Hematopoietic multipotent progenitor cell treated with erythropoietin and hydrocortisone succinate and interleukin-3 and kit ligand, for 15 days (in vitro differentiated cells): ENCODE measurements at places on chromosomes 13 and 19.

DNA sequence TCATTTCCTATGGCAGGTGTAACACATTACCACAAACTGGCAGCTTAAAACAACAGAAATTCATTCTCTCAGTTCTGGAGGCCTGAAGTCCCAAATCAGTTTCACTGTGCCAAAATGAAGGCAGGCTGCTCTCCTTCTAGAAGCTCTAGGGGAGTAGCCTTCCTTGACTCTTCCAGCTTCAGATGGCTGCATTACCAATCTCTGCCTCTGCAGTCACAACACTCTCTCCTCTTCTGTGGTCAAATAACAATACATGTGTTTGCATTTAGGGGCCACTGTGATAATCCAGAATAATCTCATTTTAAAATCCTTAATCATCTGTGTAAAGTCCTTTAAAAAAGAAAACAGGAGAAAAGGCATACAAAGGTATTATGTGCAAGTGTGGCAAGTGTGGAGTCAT is 7.8 kb downstream of the DIAPH3 start:
- no peak for DNase-seq

- no peak for DNase-seq
These were observed 28.1 kb upstream of the KIR3DL3 start for GRCh38 chr19:54696117-54696548.

- DNase-seq = no peak
These were observed 65.6 kb downstream of the MCF2L start for GRCh38 chr13:113034451-113035212.

DNA sequence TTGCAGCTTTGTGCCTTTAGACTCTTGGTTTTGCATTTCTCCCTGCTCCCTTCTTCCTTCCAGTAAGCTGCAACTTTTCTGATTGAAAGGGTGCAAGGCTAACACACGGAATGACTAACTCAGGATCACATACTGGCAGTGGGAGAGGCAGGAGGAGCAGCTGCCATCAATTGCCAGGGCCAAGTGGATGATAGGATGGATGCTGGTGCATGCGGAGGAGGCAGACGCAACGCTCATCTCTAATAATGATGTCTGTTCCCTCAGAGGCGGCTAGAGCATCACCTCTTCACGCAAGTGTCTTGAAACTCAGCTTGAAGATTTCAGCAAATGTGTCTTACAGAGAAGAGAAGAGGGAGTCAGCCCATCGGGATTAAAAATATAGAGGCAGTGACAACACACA is 49.5 kb upstream of the TPM4 start:
- DNase-seq = no peak

DNA sequence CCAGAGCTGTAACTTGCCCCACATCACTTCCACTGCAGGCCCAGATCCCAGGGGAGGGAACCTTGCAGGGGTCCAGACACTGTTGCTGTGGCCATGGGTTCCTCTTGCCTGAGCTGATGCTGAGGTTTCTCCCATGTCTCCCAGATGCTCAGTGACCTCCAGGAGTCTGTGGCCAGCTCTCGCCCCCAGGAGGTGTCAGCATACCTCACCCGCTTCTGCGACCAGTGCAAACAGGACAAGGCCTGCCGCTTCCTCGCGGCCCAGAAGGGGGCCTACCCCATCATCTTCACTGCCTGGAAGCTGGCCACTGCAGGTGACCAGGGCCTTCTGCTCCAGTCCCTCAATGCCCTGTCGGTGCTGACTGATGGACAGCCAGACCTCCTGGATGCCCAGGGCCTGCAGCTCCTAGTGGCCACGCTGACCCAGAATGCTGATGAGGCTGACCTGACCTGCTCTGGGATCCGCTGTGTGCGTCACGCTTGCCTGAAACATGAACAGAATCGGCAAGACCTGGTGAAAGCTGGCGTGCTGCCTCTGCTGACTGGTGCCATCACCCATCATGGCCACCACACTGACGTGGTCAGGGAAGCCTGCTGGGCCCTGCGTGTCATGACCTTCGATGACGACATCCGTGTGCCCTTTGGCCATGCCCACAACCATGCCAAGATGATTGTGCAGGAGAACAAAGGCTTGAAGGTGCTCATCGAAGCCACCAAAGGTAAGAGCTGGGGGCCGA is 12.1 kb upstream of the SLC25A42 start:
- no peak for DNase-seq

DNA sequence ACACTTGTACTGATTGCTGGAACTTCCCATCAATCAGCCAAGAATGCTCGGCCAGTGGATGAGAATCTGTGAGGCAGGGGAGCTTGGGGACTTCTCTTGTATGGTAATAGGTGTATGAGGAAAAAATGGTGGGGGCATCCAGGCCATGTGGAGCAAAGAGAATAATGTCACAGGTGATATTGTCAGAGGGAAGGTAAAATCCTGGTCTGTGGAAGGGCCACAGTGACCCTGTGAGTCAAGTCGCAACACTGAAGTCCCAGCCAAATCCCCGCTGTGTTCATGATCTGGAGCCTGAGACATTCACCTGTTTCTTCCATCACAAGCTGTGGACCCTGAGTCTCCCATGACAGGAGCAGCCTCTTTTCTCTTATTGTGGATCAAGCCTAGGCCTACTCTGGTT is 8.1 kb downstream of the PSG7 start:
- DNase-seq = no peak
